ENCODE measurements at places on chromosomes 16 and 17.

DNA sequence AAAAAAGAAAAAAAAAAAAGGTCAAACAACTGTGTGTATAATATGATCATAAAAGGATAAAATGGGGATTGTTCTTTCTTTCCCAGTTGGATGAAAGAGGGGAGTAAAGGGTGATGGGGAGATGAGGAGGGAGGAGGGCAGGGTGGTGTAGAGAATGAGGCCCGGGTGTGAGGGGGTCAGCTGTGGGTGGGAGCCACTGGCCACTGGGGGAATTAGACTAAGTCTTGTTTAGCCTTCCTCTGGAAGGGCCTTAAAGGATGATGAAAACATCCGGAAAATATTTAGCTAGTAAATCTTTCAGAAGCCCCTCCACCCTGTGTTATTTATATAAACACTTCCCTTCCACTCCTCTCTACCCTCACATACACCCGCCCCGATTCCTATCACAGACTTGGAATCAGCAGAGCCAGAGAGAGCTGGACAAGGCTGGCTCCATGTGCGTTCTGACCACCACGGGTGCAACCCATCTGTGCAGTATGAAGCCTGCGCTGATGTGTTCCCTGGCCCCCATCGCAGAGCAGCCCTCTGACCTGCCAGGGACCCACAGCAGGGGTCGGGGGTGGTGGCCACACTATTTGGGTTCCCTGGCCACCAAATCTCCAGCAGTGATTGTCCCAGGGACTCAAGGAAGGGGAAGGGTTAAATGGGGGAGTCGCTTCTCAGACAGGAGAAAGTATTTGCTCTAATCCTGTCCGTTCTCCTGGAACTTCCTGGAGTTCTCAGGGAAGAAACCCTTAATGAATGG lies 72.7 kb downstream of the GAS7 start:
- no peak for DNase-seq

GRCh38 chr17:15930426-15930825 lies 14.5 kb upstream of the ADORA2B start:
- no peak for DNase-seq

- DNase-seq: no peak
Observed at GRCh38 chr17:49716668-49717364, 9.1 kb upstream of the SLC35B1 start.

GRCh38 chr17:1010586-1010985 lies 13.7 kb downstream of the TIMM22 start:
- no peak for DNase-seq

DNA sequence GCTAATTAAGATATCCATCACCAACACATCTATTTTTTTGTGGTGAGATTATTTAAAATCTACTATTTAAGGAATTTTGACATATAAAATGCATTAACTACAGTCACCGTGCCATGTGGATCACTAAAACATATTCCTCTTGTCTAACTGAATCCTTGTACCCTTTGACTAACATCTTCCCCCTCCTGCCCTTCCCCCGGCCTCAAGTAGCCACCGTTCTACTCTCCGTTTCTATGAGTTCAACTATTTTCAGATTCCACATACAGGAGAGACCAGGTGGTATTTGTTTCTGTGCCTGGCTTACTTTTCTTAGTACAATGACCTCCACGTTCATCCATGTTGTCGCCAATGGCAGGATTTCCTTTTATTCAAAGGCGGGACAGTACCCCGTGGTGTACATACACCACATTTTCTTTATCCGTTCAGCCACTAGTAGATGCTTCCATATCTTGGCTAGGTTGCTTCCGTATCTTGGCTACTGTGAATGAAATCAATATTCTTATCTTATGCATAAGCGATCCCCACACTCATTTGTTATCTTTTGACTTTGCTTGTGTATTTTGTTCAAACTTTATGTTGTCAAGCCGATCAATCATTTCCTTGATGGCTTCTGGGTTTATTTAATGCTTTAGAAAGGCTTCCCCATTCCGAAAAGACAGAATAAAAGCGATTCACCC lies 134.7 kb downstream of the KCNJ12 start:
- no peak for DNase-seq
